ENCODE measurements at places on chromosomes 5 and 9. TPM values are rescaled to one million over a fixed set of nuclear protein-coding genes. Genes with fewer than 3 reads are reported as not detected.

Gene IL5
- total RNA-seq: not detected

Gene OR2Y1
- total RNA-seq: not detected

Gene LECT2
- not detected for total RNA-seq

Gene OR1Q1
- not detected for total RNA-seq

Gene VLDLR
- 97.7 TPM for total RNA-seq

Gene UNC13B
- total RNA-seq: 29.8 TPM

- peaks cover 40% of the 10 kb centered on the region for H3K4me1 ChIP-seq
- H3K4me3 ChIP-seq: peak overlapping the region; percentile 54
- H3K36me3 ChIP-seq: peaks cover 5% of the 10 kb centered on the region
- H3K27me3 ChIP-seq: no peaks in the 10 kb centered on the region
- no peak for DNase-seq
- peak overlapping the region; percentile 96 for H3K27ac ChIP-seq
Observed at GRCh38 chr9:128558431-128559310, 6.3 kb downstream of the SPTAN1 start.

DNA sequence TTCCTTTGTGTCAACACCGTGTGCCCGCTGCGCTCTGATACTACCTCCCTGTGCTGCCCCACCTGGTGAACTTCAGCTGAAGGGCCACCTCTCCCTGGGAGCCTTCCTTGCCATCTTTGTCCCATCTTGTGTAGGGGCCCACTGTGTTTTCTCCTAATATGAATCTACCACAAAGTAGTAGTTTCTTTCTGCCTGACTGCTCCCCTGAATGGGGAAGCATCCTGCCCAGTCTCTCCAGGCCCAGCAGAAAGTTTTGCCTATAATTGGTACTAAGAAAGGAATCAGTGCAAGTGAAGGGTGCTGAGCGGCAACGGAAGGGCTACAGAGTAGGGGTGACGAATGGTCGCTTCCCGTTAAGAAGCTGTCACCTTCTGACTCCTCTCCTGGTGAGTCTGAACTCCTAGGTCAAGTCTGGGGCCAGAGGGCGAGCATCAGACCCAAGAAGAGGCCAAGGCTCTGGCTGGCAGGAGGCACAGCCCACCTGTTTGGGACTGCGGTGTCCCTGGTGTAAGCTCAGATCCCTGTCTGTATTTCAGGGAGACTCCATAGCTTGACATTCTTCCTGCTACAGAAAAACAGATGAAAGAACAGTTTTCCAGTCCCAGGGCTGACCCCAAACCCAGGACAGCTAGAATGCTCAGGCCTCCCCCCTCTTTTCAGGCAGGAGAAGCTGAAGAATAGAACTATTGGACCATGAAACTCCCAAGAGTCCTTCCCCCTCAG, 24.1 kb downstream of the WWC1 start:
- H3K27ac ChIP-seq: no peak overlapping the region
- H3K27me3 ChIP-seq: no peaks in the 10 kb centered on the region
- H3K4me1 ChIP-seq: peaks cover 13% of the 10 kb centered on the region
- no peak for DNase-seq
- no peak overlapping the region for H3K4me3 ChIP-seq

- H3K27ac ChIP-seq: no peak overlapping the region
- no peaks in the 10 kb centered on the region for H3K27me3 ChIP-seq
- DNase-seq: no peak
- H3K36me3 ChIP-seq: no peaks in the 10 kb centered on the region
- H3K4me3 ChIP-seq: no peak overlapping the region
Observed at GRCh38 chr5:89353837-89354551, 471.0 kb upstream of the MEF2C start.

DNA sequence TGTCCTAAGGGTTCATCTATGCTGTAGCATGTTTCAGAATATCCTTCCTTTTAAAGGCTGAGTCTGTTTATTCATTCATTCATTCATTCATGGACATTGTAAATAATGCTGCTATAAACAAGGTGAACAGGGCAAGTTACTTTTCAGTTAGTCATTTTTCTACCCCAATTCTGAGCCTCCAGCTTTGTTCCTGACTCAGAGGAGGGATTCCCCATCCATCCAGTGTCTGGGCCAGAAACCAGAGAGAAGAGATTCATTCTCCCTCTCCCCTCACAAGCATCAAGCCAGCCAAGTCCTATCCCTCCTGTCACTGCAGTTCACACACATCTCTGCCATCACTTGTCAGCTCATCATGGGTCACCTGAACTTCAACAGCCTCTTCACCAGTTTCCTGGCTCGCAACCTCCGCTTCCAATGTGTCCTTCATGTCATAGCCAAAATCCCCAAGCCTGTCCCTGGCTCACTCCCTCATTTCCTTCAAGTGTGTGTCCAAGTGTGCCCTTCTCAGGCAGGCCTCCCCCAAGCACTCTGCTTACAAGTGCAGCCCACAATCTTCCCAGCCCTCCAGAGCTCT, 203.0 kb downstream of the TTLL11 start:
- H3K36me3 ChIP-seq: peaks cover 2% of the 10 kb centered on the region
- H3K27ac ChIP-seq: no peak overlapping the region
- H3K4me3 ChIP-seq: no peak overlapping the region
- H3K4me1 ChIP-seq: peaks cover 49% of the 10 kb centered on the region
- H3K27me3 ChIP-seq: no peaks in the 10 kb centered on the region

DNA sequence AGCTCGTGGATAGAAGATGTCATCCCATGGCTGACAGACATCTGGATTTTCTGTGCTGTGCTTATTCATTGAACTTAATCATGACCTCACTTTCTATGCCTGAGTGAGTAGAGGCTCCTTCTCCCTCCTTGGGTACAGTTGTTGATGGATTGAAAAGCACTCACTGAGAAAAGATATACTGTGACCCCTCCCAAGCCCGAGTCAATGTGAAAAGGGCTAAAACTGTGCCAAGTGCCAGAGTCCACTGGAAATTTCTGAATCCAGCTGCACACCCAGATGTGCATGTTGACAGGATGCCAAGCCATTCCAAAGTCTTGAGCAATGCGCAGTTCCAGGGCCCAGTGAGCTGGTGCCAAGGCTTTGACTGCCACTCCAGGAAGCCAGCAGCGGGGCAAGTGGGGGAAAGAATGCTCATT, 473.0 kb downstream of the NTRK2 start:
- H3K4me1 ChIP-seq: no peaks in the 10 kb centered on the region
- no peak overlapping the region for H3K27ac ChIP-seq
- H3K27me3 ChIP-seq: peaks cover 15% of the 10 kb centered on the region

- no peak for DNase-seq
- no peaks in the 10 kb centered on the region for H3K4me1 ChIP-seq
- H3K27me3 ChIP-seq: no peaks in the 10 kb centered on the region
- H3K27ac ChIP-seq: no peak overlapping the region
Observed at GRCh38 chr5:122699201-122699600, 75.7 kb upstream of the SNX2 start.

DNA sequence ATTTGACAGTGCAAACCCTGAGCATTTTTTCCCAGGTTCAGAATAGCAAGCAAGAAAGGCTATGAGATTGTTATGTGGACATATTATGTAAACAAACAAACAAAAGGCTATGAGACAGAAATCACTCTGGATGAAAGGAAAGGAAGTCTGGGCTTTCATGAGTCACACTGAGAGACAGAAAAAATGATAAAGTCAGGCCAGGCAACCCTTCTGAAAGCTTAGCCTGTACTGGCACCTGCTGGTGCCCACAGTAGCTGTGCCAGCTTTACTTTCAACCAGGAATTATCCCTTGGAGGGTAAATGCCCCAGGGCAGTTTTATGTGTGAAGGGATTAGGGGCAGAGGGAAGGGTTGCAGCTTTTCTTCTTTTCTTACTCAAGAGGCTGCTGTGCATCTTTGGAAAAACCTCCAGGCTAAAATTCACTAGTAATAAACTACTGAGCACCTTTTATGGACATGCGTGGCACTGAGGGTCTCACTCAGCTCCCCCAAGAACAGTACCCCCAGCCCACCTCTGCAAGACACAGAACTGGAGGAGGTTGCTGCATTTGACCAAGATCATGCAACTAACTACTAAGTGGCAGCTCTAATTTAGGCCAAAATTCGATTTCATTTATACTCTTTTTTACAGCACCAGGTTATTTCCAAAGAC, 41.7 kb downstream of the ACTL7B start:
- no peaks in the 10 kb centered on the region for H3K36me3 ChIP-seq
- H3K4me3 ChIP-seq: no peak overlapping the region
- H3K27me3 ChIP-seq: peaks cover 6% of the 10 kb centered on the region
- peaks cover 17% of the 10 kb centered on the region for H3K4me1 ChIP-seq
- no peak for DNase-seq
- no peak overlapping the region for H3K27ac ChIP-seq

- peaks cover 32% of the 10 kb centered on the region for H3K4me1 ChIP-seq
- H3K4me3 ChIP-seq: no peak overlapping the region
- no peak for DNase-seq
- peaks cover 2% of the 10 kb centered on the region for H3K36me3 ChIP-seq
- no peaks in the 10 kb centered on the region for H3K27me3 ChIP-seq
Observed at GRCh38 chr9:84937581-84937980, 268.1 kb downstream of the NTRK2 start.
